Lung (tissue), 17 donors: ENCODE measurements at places on chromosomes 5 and 9.

GRCh38 chr5:149583394-149583793, 2.1 kb downstream of the ARHGEF37 start:
- H3K36me3 ChIP-seq, result no peaks in the 10 kb centered on the region
- H3K27me3 ChIP-seq, result peaks cover 4% of the 10 kb centered on the region
- peak; percentile 73 for DNase-seq
- H3K4me3 ChIP-seq, result no peak overlapping the region
- peaks cover 20% of the 10 kb centered on the region for H3K4me1 ChIP-seq

DNA sequence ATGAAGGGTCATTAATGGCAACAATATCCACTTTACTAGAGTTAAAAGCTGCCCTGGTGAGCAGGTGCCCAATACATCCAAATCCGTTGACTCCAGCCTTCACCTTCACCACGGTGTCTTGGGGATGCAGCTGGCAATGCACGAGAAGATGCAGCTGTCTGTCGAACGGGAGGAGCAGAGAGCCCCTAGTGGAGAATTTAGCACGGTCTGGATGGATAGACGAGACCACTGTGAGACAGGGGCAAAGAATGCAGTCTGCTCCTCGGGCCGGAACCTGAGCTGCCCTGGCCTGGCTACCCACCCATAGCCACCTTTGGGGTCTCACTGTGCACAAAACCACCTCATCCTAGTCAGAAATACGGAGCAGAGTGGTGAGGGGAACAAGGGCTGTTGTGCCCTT, 35.1 kb downstream of the ADRA1B start:
- H3K27ac ChIP-seq, result no peak overlapping the region
- no peaks in the 10 kb centered on the region for H3K4me1 ChIP-seq
- no peaks in the 10 kb centered on the region for H3K27me3 ChIP-seq

- no peak overlapping the region for H3K4me3 ChIP-seq
- no peak overlapping the region for H3K27ac ChIP-seq
- no peaks in the 10 kb centered on the region for H3K36me3 ChIP-seq
- DNase-seq, result no peak
Observed at GRCh38 chr5:2373631-2374030, 377.8 kb downstream of the IRX2 start.

GRCh38 chr5:96087939-96088338, 126.3 kb upstream of the ELL2 start:
- H3K27me3 ChIP-seq, result no peaks in the 10 kb centered on the region
- no peak for DNase-seq
- H3K4me1 ChIP-seq, result no peaks in the 10 kb centered on the region

- H3K27me3 ChIP-seq, result no peaks in the 10 kb centered on the region
- no peak overlapping the region for H3K4me3 ChIP-seq
- H3K4me1 ChIP-seq, result no peaks in the 10 kb centered on the region
- H3K27ac ChIP-seq, result no peak overlapping the region
- DNase-seq, result no peak
Observed at GRCh38 chr5:180154821-180155364, 54.1 kb downstream of the RASGEF1C start.

- peaks cover 69% of the 10 kb centered on the region for H3K4me1 ChIP-seq
- no peak overlapping the region for H3K4me3 ChIP-seq
- no peaks in the 10 kb centered on the region for H3K36me3 ChIP-seq
- DNase-seq, result no peak
- no peak overlapping the region for H3K27ac ChIP-seq
Observed at GRCh38 chr5:78805474-78806124, 157.0 kb upstream of the LHFPL2 start.

GRCh38 chr9:85536076-85536475, 205.7 kb downstream of the AGTPBP1 start:
- no peak overlapping the region for H3K4me3 ChIP-seq
- peak overlapping the region; percentile 49 for H3K27ac ChIP-seq
- no peaks in the 10 kb centered on the region for H3K27me3 ChIP-seq
- no peaks in the 10 kb centered on the region for H3K36me3 ChIP-seq
- H3K4me1 ChIP-seq, result peaks cover 13% of the 10 kb centered on the region

GRCh38 chr5:123452401-123452800, 29.2 kb upstream of the CEP120 start:
- DNase-seq, result no peak
- no peaks in the 10 kb centered on the region for H3K27me3 ChIP-seq
- peaks cover 2% of the 10 kb centered on the region for H3K4me1 ChIP-seq
- no peak overlapping the region for H3K4me3 ChIP-seq
- no peaks in the 10 kb centered on the region for H3K36me3 ChIP-seq
- no peak overlapping the region for H3K27ac ChIP-seq

- no peaks in the 10 kb centered on the region for H3K4me1 ChIP-seq
- no peak for DNase-seq
- H3K27ac ChIP-seq, result no peak overlapping the region
Observed at GRCh38 chr5:10480237-10480985, 38.7 kb downstream of the ROPN1L start.

- no peak overlapping the region for H3K4me3 ChIP-seq
- no peak overlapping the region for H3K27ac ChIP-seq
- no peaks in the 10 kb centered on the region for H3K4me1 ChIP-seq
- H3K27me3 ChIP-seq, result no peaks in the 10 kb centered on the region
- DNase-seq, result no peak
Observed at GRCh38 chr5:90022002-90022710, 387.4 kb downstream of the CETN3 start.

DNA sequence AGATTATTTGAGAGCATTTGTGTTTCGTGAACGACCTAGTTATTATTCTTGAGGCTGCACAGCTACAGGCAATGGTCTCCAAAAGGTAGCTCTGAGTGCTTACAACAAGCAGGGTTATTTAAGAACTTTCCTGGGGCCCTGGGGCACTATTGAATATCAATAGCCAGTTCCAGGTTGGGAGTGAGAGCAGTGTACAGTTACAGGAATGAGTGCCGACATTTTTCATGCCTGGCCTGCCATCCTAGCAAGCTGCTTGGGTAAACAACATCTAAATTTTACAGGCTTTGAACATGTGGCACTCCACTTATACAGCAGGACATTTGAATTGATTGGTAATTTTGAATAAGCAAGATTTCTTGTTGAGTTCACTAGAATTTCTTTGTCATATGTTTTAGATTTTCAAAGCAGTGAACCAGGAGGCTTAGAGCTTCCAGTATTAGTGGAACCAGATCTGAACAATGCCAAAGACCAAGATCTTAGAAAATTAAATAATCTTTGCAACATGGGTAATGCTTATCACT, 171.9 kb upstream of the GDNF start:
- no peak overlapping the region for H3K27ac ChIP-seq
- H3K36me3 ChIP-seq, result no peaks in the 10 kb centered on the region
- peaks cover 2% of the 10 kb centered on the region for H3K27me3 ChIP-seq
- H3K4me1 ChIP-seq, result no peaks in the 10 kb centered on the region
- no peak for DNase-seq

DNA sequence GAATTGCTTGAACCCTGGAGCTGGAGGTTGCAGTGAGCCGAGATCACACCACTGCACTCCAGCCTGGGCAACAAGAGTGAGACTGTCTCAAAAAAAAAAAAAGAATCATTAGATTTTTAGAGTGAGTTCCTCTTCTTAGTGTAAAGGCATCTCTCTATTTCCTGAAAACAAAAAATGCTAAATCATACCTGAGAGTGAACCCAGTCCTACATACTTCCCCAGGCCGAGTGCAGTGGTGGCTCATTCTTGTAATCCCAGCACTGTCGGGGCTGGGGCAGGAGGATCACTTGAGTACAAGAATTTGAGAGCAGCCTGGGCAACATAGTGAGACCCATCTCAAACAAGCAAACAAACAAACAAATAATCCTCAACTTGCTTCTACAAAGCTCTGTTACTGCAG, 38.2 kb upstream of the LPAR1 start:
- no peaks in the 10 kb centered on the region for H3K4me1 ChIP-seq
- peak overlapping the region; percentile 47 for H3K27ac ChIP-seq
- no peaks in the 10 kb centered on the region for H3K36me3 ChIP-seq
- H3K4me3 ChIP-seq, result no peak overlapping the region

- no peak overlapping the region for H3K27ac ChIP-seq
- H3K4me1 ChIP-seq, result no peaks in the 10 kb centered on the region
- no peaks in the 10 kb centered on the region for H3K36me3 ChIP-seq
Observed at GRCh38 chr5:161403121-161403520, 143.4 kb downstream of the GABRB2 start.

GRCh38 chr5:141846031-141846430, 32.2 kb downstream of the PCDH1 start:
- H3K27me3 ChIP-seq, result no peaks in the 10 kb centered on the region
- no peak overlapping the region for H3K27ac ChIP-seq
- H3K36me3 ChIP-seq, result no peaks in the 10 kb centered on the region
- H3K4me1 ChIP-seq, result peaks cover 19% of the 10 kb centered on the region
- DNase-seq, result peak; percentile 63
- no peak overlapping the region for H3K4me3 ChIP-seq

DNA sequence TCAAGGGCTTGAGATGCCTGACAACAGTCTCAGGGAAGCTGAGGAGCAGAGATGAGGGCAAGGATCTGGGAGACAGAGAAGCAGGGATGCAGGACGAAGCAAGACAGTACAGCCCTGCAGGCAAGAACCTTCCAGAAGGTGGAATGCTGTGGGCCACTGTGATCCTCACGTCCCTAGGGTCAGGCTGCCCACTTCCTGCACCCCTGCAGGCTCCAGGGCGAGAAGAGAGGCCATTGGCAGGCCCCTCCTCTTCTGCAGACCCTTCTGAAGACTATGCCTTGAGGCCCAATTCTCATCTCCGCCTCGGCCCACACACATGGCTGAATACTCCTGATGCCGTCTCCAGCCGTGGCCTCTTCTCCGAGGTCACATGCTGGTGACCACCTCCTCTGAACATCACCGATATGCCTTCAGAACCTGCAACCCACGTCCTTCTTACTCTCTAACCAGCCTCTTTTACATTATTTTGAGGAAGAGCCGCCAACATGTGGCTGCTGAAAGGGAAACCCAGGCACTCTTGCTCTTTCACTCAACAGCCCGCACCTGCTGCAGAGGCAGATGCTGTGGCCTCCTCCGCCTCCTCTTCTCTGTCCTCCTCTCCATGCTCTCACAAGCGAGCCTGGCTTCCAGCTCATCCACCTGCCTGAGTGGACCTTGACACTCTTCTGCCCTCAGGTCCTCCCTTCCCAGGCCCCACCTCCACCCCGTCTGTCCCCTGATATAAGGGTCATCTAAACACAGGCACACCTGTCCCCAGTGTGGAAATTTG, 181.5 kb downstream of the IRX2 start:
- peaks cover 3% of the 10 kb centered on the region for H3K4me1 ChIP-seq
- no peak overlapping the region for H3K27ac ChIP-seq
- no peaks in the 10 kb centered on the region for H3K27me3 ChIP-seq
- no peaks in the 10 kb centered on the region for H3K36me3 ChIP-seq

GRCh38 chr9:104177003-104177611, 83.0 kb downstream of the SMC2 start:
- H3K27ac ChIP-seq, result no peak overlapping the region
- H3K4me1 ChIP-seq, result no peaks in the 10 kb centered on the region
- no peak overlapping the region for H3K4me3 ChIP-seq

GRCh38 chr9:124780757-124781151, 3.8 kb downstream of the OLFML2A start:
- H3K27me3 ChIP-seq, result no peaks in the 10 kb centered on the region
- peaks cover 22% of the 10 kb centered on the region for H3K4me1 ChIP-seq
- no peaks in the 10 kb centered on the region for H3K36me3 ChIP-seq
- no peak overlapping the region for H3K27ac ChIP-seq
- H3K4me3 ChIP-seq, result no peak overlapping the region

DNA sequence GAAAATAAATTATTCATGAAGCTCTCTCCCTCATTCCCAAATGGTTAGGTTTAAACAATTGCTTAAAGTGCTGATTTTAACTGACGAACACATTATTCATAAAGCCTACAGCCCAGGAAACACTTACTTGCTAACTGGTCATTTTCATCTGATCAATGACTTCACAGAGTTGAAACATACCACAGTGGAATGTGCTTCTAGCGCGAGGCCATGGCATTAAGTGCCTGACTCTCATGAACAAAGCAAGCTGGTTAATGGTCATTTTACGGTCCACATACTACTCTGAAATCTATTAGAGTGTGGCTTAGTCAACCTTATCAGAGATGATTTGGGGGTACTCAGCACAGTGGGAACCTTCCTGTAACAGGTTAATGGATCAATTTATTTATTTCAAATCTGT, 114.6 kb downstream of the MED27 start:
- H3K4me1 ChIP-seq, result no peaks in the 10 kb centered on the region
- no peak overlapping the region for H3K27ac ChIP-seq
- no peak overlapping the region for H3K4me3 ChIP-seq
- H3K36me3 ChIP-seq, result no peaks in the 10 kb centered on the region
- no peak for DNase-seq
- H3K27me3 ChIP-seq, result no peaks in the 10 kb centered on the region

GRCh38 chr5:92242170-92242569, 859.1 kb upstream of the ARRDC3 start:
- H3K4me1 ChIP-seq, result no peaks in the 10 kb centered on the region
- H3K4me3 ChIP-seq, result no peak overlapping the region
- no peak for DNase-seq
- H3K27me3 ChIP-seq, result no peaks in the 10 kb centered on the region
